Testis (tissue), 5 donors: ENCODE measurements at places on chromosomes 1 and 21. TPM values are rescaled to one million over a fixed set of nuclear protein-coding genes. Genes with fewer than 3 reads are reported as not detected.

The COL8A2 gene
- polyA plus RNA-seq: 4.2 TPM

The AXDND1 gene
- 21.4 TPM for polyA plus RNA-seq

The GJB5 gene
- not detected for polyA plus RNA-seq

The GPR52 gene
- polyA plus RNA-seq: not detected

The DESI2 gene
- polyA plus RNA-seq: 114 TPM

The SYT6 gene
- polyA plus RNA-seq: 0.78 TPM

The WDR64 gene
- 7.1 TPM for polyA plus RNA-seq

The UBAP2L gene
- 174 TPM for polyA plus RNA-seq

The HHAT gene
- polyA plus RNA-seq: 8.5 TPM

The NHLH2 gene
- polyA plus RNA-seq: 0.53 TPM

The UQCRH gene
- 165 TPM for polyA plus RNA-seq

The GBP6 gene
- polyA plus RNA-seq: 0.26 TPM

The DIPK1A gene
- polyA plus RNA-seq: 14.7 TPM

The CACNA1S gene
- 0.87 TPM for polyA plus RNA-seq

The EPHA8 gene
- 2.3 TPM for polyA plus RNA-seq

The CFAP107 gene
- polyA plus RNA-seq: 87.9 TPM

The RGS5 gene
- 84.7 TPM for polyA plus RNA-seq

The YOD1 gene
- polyA plus RNA-seq: 8.7 TPM
